G401 (cell line): ENCODE measurements at places on chromosomes 1 and 21. TPM values are rescaled to one million over a fixed set of nuclear protein-coding genes. Genes with fewer than 3 reads are reported as not detected.

GRCh38 chr1:53110370-53111072, 31.9 kb downstream of the SLC1A7 start:
- DNase-seq, result no peak

DNA sequence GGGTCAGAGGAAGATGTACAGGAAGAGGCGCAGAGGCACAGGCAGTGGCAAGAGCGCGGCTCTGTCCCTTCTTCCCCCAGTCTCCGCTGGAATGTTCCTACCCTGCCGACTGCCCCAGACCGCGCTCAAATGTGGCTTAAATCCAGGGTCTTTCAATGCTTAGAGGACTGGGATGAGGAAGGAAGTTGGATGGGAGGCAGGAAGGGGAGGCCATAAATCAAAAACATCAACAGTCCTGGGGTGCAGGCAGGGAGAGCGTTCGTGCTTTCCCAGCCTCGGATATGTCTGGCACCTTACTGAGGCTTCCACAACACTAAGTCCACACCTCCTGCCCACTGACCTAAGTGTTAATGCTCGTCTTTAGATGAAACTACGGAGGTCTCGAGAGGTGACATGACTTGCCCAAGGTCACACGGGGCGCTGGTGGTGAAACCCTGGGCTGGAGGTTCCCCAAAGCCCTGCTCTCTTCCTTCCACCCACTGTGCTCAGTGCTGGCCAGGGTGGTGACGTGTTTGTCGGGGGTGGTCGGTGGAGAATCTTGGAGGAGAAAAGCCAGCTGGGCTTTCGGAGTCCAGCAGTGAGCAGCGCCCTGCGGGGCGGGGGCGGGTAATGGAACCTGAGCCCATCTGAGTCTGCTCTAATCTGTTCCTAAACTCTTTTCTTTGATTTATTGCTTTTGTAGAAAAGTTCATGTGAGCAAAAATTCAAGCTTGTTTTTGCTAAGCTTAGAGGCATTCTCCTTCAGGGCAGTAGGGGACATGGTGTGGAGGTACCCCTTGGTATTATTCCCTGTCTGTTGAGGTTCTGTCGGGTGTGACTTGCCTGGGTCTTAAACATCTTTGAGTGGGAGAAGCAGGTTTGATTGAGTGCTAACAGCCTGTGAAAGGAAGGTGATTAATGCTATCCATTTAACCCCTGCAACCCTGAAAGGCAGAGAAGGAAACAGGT, 708 bp downstream of the CDA start:
- DNase-seq, result no peak

DNA sequence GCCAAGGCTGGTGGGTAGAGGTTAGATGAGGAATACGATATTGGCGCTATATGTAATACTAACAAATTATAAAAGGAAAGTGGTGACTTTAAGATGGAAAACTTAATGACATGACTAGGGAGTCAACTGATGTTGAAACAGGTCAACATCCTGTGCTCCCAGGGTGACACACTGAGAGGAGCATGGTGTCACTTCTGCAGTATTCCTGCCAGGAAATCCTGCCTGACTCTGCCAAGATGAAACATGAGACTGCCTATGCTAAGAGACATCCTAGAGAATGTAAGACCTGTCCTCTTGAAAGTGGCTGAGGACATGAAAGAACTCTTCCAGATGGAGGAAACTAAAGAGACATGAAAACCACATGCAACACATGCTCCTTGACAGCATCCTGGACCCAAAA, 65.0 kb upstream of the KCND3 start:
- DNase-seq, result no peak

DNA sequence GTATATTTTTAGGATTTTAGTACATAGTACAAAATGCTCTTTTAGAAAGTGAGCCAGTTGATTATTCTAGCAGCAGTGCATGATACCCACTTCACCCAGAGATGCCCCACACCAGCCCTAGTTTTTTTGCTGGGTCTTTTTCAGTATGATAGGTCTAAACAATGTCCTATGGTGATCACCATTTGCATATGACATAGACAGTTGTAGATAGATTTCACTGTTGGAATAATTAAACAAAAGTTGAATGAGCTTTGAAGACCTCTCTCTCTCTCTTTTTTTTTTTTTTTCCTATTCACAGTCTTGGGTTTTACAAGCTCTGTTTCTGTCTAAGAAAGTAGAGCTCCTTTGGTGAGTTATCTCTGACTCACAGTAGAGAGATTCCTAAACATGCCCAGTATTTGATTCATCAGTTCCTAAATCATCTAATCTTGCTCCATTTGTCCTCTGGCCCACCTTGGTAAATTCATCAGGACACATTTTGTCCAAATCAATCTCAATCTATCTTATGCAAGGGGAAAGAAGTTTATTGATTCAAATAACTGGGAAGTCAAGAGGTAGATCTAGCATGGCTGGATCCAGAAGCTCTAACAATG, 44.7 kb upstream of the VAV3 start:
- no peak for DNase-seq

DNA sequence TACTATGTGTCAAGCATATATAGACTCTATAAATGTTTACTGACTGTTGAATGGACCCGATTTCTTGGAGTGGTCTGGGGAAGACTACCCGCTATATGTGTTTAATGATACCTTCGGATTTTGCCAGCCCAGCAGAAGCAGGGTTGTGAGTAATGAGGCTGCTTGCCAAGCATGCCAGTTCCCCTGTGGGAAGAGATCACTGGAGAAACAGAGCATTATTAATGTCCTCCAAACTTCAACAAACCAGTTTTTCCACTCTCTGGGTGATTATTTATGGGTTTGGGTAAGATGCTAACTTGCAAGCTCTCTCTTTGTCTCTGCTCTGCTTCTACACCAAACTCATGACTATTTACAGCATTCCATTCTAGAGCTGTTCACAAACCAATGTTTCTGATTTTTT, 25.1 kb upstream of the PHGDH start:
- no peak for DNase-seq

GRCh38 chr1:32215629-32216480, 6.3 kb downstream of the TMEM234 start:
- peak; percentile 50 for DNase-seq

DNA sequence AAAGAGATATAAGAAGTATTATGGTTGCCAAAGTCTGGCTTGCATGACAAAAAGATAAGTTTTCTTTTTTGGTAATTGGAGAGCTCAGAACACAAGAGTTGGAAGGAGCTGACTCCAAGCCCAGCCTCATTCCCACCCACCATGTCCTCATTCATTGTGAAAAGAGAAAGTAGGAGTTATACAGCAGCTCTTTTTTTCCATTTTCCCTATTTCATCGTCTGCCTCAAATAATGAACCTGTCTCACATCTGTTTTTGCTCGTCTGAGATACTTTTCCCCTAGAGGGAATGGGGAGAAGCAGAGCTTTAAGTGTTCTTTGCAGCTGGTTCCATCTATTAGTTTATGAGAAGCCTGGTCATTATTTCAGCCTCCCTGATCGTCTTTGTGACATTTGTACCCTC, 34.7 kb downstream of the AGT start:
- no peak for DNase-seq

- no peak for DNase-seq
Measured at GRCh38 chr1:23727362-23727811, 15.9 kb upstream of the ELOA start.

IGSF9 gene
- not detected in 2 replicates for total RNA-seq

KIF17 gene
- 0.43 and 1.4 TPM in 2 replicates for total RNA-seq
